ENCODE measurements at places on chromosomes 4 and X.

DNA sequence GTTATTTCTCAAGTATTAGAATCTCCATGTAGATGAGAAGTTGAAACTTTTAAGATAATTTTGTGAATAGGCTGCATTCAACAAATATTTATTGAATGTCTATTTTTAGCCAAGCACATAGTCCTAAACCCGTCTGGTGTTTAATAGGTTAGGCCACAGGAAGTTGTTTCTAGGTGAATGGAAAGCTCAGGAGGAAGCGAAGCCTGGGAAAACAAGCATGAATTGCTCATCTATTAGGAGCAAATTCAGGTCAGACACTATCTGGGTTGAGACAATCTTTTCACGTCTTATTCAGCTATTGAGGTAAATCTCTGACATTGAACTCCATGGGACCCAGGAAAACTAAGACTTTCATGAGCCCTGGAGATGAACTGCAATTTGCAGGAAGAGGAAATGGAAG is 43.1 kb upstream of the FREM3 start:
- DNase-seq: no peak

- no peak for DNase-seq
Observed at GRCh38 chr4:99715286-99715685, 57.7 kb upstream of the C4orf54 start.

- no peak for DNase-seq
Observed at GRCh38 chr4:165402375-165402774, 23.6 kb downstream of the CPE start.

- DNase-seq: no peak
Observed at GRCh38 chrX:14309431-14309830, 219.9 kb upstream of the GLRA2 start.

GRCh38 chr4:6548201-6548881 is 26.6 kb upstream of the MAN2B2 start:
- DNase-seq: peak; percentile 13

- no peak for DNase-seq
Observed at GRCh38 chrX:73758250-73758649, 195.3 kb downstream of the CHIC1 start.

GRCh38 chr4:147755561-147756295 is 23.8 kb downstream of the ARHGAP10 start:
- no peak for DNase-seq

DNA sequence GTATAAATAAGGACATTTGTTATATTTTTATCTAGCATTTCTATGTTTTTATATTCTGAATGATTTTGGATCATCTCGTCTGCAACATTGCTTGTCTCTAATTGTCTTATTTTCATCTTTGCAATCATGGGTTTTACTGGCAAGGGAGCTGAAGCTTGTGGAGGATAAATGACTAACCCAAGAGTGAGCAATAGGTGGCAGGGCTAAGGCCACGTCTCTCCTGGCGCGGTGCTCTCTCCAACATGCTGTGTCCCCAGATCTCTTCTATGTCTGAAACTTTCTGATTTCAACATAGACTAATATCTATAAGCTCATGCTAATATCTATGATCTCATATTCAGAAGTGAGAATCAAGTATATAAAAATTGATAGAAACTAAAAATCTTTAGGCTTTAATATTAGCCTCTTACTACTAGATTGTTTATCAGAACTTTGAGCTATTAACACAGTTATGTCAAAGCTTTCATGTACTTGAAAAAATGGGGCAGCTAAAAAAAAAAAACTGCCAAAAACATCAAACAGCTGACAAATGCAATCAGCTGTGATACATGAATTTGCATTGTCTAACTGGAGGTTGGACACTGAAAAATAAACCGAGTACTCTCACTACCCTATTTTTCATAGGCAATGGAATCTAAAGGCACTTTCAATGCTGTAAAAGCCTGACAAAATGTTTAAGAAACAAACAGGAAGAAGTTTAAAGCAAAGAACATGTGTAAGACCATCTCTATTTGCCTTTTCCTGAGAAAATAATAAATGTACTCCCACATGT is 169.2 kb downstream of the TMA16 start:
- DNase-seq: no peak
